ENCODE measurements at places on chromosomes 11 and 22.

DNA sequence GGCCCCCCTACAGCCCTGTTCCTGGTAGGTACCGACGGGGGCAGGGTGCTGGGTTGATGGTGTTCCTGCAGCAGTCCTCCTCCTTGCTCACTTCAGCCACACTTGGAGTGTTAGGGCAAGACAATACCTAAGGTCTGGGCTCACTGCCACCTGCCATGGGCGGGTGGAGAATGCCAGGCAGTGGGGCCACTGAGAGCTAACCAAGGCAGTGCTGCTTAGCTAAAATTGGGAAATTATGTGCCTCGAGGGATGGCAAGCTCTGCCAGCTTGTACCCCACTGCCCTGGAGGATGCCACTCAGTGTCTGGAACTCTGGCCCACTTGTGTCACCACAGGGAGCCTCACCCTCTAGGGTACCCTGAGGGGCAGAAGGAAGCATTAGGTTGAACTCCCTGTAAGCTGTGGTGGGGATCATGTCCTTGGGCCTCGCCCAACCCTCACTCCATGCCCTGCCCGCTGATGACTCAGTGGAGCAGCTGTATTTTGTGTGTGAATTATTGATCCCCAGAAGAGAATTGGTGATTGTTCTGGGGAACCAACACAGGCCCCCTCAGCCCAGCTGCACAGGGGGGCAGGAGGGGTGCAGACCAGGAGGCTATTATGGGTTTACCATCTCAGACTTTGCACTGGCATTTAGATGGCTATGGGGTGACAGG is 17.7 kb downstream of the PHLDB1 start:
- peaks cover 4% of the 10 kb centered on the region for H3K4me1 ChIP-seq
- DNase-seq = no peak
- H3K27ac ChIP-seq = no peak overlapping the region
- peaks cover 31% of the 10 kb centered on the region for H3K27me3 ChIP-seq
- H3K4me3 ChIP-seq = no peak overlapping the region

- H3K27me3 ChIP-seq = no peaks in the 10 kb centered on the region
- no peak for DNase-seq
- H3K27ac ChIP-seq = no peak overlapping the region
- no peak overlapping the region for H3K4me3 ChIP-seq
Measured at GRCh38 chr22:31945443-31945855, 1.1 kb downstream of the YWHAH start.

- no peak overlapping the region for H3K4me3 ChIP-seq
- peak overlapping the region; percentile 84 for H3K27ac ChIP-seq
- DNase-seq = no peak
- H3K36me3 ChIP-seq = no peaks in the 10 kb centered on the region
- H3K27me3 ChIP-seq = no peaks in the 10 kb centered on the region
Measured at GRCh38 chr22:37920126-37920525, 14.0 kb downstream of the MICALL1 start.

- DNase-seq = no peak
- no peak overlapping the region for H3K27ac ChIP-seq
- H3K4me1 ChIP-seq = peaks cover 50% of the 10 kb centered on the region
- H3K4me3 ChIP-seq = peak overlapping the region; percentile 76
- peaks cover 24% of the 10 kb centered on the region for H3K36me3 ChIP-seq
Measured at GRCh38 chr22:39960791-39961746, 872 bp downstream of the TMA7B start.

GRCh38 chr11:14593671-14594070 is 49.9 kb upstream of the PDE3B start:
- no peak overlapping the region for H3K4me3 ChIP-seq
- peaks cover 5% of the 10 kb centered on the region for H3K36me3 ChIP-seq
- no peaks in the 10 kb centered on the region for H3K27me3 ChIP-seq
- no peaks in the 10 kb centered on the region for H3K4me1 ChIP-seq
- H3K27ac ChIP-seq = no peak overlapping the region

DNA sequence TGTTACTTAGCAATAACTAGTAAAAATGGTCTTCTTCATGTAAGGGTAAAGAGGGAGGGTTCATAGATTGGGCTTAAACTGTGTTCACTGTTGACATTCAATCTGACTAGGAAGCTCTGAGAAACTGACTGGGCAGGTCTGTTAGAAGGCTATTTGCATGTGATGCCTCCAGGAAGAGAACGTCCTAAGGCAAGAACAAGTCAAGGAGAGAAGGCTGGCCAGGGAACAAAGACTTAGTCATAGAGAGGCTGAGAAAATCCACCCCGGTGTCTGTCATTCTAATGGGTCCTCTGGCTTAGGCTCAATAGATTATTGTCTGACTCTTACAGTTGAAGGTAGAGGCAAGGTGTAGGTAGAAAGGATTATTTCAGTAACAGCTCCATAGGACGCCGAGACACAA is 50.3 kb upstream of the CD44 start:
- peaks cover 41% of the 10 kb centered on the region for H3K4me1 ChIP-seq
- H3K27me3 ChIP-seq = no peaks in the 10 kb centered on the region
- peak overlapping the region; percentile 99 for H3K27ac ChIP-seq
- no peak overlapping the region for H3K4me3 ChIP-seq
- H3K36me3 ChIP-seq = peaks cover 2% of the 10 kb centered on the region

DNA sequence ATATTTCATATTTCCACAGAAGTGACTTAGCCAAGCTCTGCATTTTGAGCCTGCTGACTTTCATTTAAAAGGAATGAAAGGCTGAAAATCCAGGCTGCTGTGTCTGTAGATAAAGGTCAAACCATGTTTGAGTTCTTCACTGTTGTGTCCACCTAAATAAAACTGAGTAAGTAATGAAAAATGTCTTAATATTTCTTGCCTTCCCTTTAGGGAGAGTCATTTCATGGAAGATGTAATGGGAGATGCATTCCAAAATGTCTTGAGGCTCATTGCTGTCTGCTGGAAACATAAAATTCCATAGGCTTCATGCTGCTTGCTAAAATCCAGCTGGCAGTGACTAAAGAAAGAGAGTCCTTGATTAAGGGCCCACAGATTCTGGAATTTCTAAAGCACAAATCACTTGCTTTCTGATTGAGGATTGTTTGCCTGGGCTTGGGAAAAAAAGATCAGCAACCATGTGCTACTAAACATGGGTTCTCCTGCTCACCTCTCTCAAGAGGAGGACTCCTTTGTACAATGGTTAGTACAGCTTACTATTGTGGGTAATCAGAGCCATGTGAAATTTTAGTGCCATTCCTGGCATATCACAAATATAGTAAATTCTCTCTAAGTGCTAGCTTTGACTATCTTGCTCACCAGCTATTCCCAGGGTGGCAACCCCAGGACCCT is 56.9 kb downstream of the PANX1 start:
- H3K27me3 ChIP-seq = no peaks in the 10 kb centered on the region
- no peaks in the 10 kb centered on the region for H3K4me1 ChIP-seq
- H3K4me3 ChIP-seq = no peak overlapping the region
- H3K27ac ChIP-seq = no peak overlapping the region

DNA sequence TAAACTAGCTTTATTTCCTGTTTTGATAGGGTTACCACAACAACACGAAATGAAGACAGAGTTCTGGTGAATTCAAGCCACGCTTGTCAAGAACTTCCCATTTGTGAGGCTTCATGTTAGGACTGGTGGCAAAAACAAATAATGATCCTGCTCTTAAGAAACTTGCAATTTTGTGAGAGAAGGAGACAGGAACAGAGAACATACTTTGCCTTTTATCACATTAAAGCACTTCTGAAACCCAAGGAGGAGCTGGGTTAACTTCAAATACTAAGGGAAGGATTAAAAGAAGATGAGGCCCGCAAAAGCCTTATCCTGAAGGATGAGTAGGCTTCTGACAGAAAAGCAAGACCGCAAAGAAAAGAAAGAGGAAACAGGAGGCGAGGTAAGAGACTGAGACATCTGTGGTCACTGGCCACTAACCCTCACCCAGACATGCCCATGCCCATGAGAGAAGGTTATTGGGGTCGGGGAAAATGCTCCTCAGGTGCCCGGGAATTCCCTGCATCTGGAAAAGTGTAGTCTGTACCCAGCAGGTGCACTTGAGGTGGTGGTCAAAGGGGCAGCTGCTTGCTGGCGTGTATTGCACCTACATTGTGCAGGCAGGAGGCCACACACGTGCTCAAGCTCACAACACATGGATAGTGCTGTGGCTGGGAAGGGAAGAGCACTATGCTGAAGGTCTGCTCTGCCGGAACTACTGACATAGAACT is 50.5 kb downstream of the MAPK1 start:
- H3K36me3 ChIP-seq = peaks cover 9% of the 10 kb centered on the region
- H3K4me3 ChIP-seq = peak overlapping the region; percentile 93
- H3K4me1 ChIP-seq = peaks cover 50% of the 10 kb centered on the region
- no peak for DNase-seq
- no peaks in the 10 kb centered on the region for H3K27me3 ChIP-seq

DNA sequence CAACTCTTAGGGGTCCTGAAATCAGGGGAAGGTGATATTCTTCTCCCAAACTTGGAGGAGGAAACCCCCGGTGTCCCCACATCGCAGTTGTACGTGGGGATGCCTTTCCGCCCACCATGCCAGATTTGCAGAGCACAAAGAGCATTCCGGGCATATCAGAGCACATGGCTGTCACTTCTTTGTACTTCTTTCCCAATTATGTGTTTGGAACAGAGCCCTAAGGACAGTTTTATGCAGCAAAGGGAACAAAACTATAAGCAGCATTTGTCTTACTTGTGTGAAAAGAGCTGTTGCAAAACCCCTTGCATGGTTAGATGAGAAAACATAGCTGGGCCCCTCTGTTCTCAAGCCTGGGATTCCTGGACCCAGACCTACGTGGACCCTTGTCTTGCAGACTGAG is 41.2 kb downstream of the NTM start:
- H3K4me3 ChIP-seq = no peak overlapping the region
- no peak for DNase-seq
- no peaks in the 10 kb centered on the region for H3K36me3 ChIP-seq
- H3K4me1 ChIP-seq = no peaks in the 10 kb centered on the region

DNA sequence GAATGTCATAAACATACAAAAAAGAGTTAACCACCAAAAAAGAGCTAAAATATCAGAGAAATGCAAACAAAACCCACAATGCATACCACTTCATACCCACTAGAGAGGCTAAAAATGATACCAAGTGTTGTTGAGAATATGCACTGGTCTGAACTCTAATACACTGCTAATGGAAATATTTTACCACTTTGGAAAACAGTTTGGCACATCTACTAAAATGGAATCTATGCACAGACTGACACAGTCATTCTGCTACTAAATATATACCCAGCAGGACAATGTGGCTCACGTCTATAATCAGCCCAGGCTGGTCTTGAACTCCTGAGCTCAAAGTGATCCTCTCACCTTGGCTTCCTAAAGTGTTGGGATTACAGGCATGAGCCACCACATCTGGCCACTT is 18.0 kb downstream of the MAPK1 start:
- no peaks in the 10 kb centered on the region for H3K36me3 ChIP-seq
- no peak overlapping the region for H3K27ac ChIP-seq
- no peaks in the 10 kb centered on the region for H3K27me3 ChIP-seq
- no peak overlapping the region for H3K4me3 ChIP-seq
- DNase-seq = no peak
- peaks cover 37% of the 10 kb centered on the region for H3K4me1 ChIP-seq

DNA sequence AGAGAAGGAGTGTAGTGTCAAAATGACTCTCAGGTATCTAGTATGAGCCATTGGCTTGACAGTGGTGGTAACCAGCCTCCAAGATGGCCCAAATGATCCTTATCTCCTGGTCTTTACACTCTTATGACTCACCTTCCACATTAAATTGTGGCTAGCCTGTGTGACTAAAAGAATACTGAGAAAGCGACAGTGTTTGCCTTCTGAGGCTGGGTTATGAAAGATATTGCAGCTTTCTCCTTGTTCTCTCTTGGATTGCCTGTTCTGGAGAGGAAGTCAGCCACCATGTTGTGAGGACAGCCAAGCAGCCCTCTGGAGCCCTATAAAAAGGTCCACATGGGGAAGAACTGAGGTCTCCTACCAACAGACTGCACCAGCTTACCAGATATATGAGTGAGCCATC is 15.8 kb downstream of the C11orf71 start:
- H3K27ac ChIP-seq = no peak overlapping the region
- peaks cover 2% of the 10 kb centered on the region for H3K36me3 ChIP-seq

GRCh38 chr22:23536821-23537345 is 43.2 kb downstream of the IGLL1 start:
- no peak for DNase-seq
- H3K4me3 ChIP-seq = no peak overlapping the region
- H3K36me3 ChIP-seq = peaks cover 4% of the 10 kb centered on the region
- H3K4me1 ChIP-seq = peaks cover 12% of the 10 kb centered on the region

DNA sequence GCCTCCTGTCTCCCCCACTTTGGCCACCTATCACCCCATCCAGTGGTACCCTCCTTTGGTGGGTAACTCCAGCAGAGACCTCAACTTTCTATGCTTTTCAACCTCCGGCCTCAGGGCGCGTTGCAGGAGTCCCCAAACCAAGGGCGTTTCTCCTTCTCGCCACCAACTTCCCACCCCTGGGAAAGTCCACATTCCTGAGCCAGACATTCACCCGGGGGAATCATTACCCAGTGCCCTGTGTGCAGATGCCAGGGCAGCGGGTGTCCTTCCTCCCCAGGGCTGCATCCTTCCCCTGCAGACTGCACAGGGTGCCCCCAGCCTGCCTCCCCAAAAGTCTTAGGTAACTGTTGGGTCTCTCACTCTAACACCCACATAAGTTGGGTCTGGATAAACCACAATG is 26.4 kb downstream of the MYEOV start:
- H3K36me3 ChIP-seq = peaks cover 2% of the 10 kb centered on the region
- no peaks in the 10 kb centered on the region for H3K4me1 ChIP-seq
- no peak overlapping the region for H3K4me3 ChIP-seq
- H3K27ac ChIP-seq = no peak overlapping the region

DNA sequence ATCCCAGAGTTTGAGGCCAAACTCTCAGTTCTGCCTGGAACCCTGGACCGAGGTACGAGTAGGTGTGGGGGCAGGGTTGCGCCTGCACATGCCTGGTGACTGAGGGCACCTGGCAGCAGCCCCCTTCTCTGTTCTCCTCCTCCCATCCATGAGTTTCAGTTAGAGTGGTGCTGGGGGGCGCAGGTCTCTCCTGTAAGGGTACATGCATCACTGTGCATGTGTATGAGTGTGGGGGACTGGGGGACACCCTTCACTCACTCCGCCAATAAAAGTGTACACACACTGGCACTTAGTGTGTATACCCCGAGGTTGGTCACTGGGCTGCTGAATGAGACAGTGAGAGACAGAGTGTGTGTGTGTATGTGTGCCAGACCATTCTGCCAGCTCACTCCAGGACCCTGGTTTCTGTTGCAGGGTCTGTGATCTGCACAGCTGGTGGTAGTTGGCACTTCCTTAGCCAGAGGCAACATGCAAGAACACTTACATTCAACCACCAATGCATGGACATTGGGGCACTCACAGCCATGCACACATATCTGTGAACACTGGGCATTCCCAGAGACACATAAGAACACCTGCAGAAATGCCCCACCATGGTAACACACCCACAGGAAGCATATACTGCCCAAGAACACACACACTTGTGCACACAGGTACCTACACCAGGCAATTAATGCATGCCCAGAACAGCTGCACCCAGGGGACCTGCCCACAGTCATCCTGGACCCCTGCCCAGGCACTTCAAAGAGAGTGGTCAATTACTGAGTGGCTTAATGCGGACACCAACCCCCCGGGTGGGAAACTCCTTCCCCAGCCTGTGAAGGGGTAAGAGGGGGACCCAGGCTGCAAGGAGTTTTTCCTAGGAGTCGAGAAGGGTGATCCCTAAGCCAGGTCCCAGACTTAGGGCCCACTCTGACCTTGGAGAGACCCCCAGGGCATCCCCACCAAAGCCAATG is 1.2 kb upstream of the NRXN2 start:
- peaks cover 5% of the 10 kb centered on the region for H3K36me3 ChIP-seq
- H3K4me1 ChIP-seq = peaks cover 22% of the 10 kb centered on the region
- peaks cover 25% of the 10 kb centered on the region for H3K27me3 ChIP-seq
- H3K4me3 ChIP-seq = peak overlapping the region; percentile 68
- no peak overlapping the region for H3K27ac ChIP-seq

All from T-helper 17 cell (primary cell).